ENCODE measurements at places on chromosomes 7 and 10. TPM values are rescaled to one million over a fixed set of nuclear protein-coding genes. Genes with fewer than 3 reads are reported as not detected.
A peak's percentile ranks its signal among the peaks of the same experiment; 100 is the strongest.

DNA sequence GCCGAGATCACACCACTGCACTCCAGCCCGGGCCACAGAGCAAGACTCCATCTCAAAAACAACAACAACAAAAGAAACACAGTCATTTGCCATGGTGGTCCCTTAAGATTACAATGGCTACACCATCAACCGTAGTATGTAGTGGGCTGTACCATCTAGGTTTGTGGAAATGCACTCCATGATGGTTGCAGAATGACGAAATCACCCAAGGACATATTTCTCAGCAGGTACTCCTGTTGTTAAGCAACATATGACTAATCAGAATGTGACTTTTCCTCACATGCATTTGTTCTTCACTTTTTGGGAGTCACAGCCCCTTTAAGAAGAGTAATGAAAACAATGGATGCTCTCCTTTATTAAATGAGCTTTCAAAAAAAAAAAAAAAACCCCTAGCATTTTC lies 11.0 kb downstream of the SVIL start:
- no peaks in the 10 kb centered on the region for H3K27me3 ChIP-seq
- peaks cover 4% of the 10 kb centered on the region for H3K4me1 ChIP-seq
- no peak overlapping the region for H3K4me3 ChIP-seq
- no peak for DNase-seq

DNA sequence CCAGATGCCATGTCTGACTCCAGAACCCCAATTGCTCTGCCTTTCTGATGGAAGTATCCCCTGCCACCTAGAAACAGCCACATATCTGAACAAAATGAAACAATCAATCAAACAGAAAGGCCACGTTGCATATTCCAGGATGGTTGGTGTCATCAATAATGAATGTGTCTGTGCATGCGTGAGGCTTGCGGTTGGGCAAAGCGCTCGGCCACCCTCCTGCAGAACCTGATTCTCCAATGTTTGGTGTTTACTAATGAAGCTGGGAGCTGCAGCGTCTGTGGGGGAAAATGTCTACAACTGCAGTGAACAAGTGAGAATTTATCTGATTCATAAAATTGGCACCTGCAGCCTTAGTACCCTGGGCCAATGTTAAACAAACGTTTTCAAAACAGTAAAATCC lies 121.2 kb upstream of the ADARB2 start:
- H3K4me1 ChIP-seq, result no peaks in the 10 kb centered on the region
- H3K27ac ChIP-seq, result no peak overlapping the region
- no peaks in the 10 kb centered on the region for H3K27me3 ChIP-seq
- H3K36me3 ChIP-seq, result no peaks in the 10 kb centered on the region
- no peak overlapping the region for H3K4me3 ChIP-seq

The RASA4B gene
- 10.4 TPM for total RNA-seq

GRCh38 chr7:25597946-25598345 lies 369.7 kb upstream of the NPVF start:
- peaks cover 5% of the 10 kb centered on the region for H3K27me3 ChIP-seq
- no peaks in the 10 kb centered on the region for H3K36me3 ChIP-seq
- H3K4me3 ChIP-seq, result no peak overlapping the region
- DNase-seq, result no peak
- H3K27ac ChIP-seq, result no peak overlapping the region

- H3K27ac ChIP-seq, result no peak overlapping the region
- no peaks in the 10 kb centered on the region for H3K27me3 ChIP-seq
Measured at GRCh38 chr10:57119684-57120083, 758.6 kb upstream of the ZWINT start.

GRCh38 chr7:24054236-24054635 lies 229.8 kb upstream of the NPY start:
- H3K27ac ChIP-seq, result no peak overlapping the region
- H3K4me1 ChIP-seq, result peaks cover 6% of the 10 kb centered on the region
- peaks cover 17% of the 10 kb centered on the region for H3K27me3 ChIP-seq
- H3K36me3 ChIP-seq, result no peaks in the 10 kb centered on the region
- no peak overlapping the region for H3K4me3 ChIP-seq
- DNase-seq, result no peak

The CPEB3 gene
- 1.4 TPM for total RNA-seq

The FOXL3 gene
- not detected for total RNA-seq

The BAIAP2L1 gene
- 3.2 TPM for total RNA-seq

The ZNF853 gene
- total RNA-seq, result 1.2 TPM

DNA sequence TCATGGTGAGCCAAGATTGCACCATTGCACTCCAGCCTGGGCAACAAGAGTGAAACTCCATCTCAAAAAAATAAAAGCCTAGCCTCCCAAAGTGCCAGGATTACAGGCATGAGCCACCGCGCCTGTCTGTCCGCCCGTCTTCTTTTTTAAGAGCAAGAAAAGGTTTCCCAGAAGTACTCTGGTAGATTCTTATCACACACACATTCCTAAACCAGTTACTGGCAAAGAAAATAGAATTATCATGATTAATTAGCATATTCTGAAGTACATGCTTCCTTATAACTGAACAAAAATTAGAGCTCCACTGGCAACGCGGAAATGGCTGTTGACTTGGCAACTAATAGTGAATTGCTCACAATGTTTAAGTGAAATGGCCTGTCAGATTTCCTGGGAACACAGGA lies 87.0 kb downstream of the ADK start:
- no peaks in the 10 kb centered on the region for H3K4me1 ChIP-seq
- H3K4me3 ChIP-seq, result no peak overlapping the region
- H3K27ac ChIP-seq, result no peak overlapping the region
- peaks cover 8% of the 10 kb centered on the region for H3K36me3 ChIP-seq

DNA sequence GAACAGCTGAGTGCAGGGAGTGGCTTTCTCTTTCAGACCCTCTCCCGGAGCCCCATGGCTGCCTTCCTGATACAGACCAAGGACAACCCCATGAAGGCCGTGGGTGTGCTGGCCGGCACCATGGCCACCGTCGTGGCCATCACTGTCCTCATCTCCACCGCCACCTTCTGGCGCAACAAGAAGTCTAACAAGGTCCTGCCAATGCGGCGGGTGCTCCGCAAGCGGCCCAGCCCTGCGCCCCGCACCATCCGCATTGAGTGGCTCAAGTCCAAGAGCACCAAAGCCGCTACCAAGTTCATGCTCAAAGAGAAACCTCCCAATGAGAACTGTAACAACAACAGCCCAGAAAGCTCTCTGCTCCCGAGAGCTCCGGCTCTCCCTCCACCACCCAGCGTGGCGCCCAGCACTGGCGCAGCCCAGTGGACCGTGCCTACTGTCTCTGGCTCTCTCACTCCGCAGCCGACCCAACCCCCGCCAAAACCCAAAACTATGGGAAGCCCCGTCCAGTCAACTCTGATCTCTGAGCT lies 11.2 kb downstream of the LRIT2 start:
- no peak overlapping the region for H3K27ac ChIP-seq
- no peak overlapping the region for H3K4me3 ChIP-seq
- DNase-seq, result no peak
- H3K4me1 ChIP-seq, result no peaks in the 10 kb centered on the region
- no peaks in the 10 kb centered on the region for H3K27me3 ChIP-seq

- H3K4me1 ChIP-seq, result no peaks in the 10 kb centered on the region
- no peak overlapping the region for H3K4me3 ChIP-seq
- no peaks in the 10 kb centered on the region for H3K27me3 ChIP-seq
- no peaks in the 10 kb centered on the region for H3K36me3 ChIP-seq
Measured at GRCh38 chr10:56537984-56538383, 176.9 kb upstream of the ZWINT start.

- no peak overlapping the region for H3K4me3 ChIP-seq
- H3K36me3 ChIP-seq, result no peaks in the 10 kb centered on the region
- H3K4me1 ChIP-seq, result no peaks in the 10 kb centered on the region
- H3K27me3 ChIP-seq, result no peaks in the 10 kb centered on the region
- H3K27ac ChIP-seq, result no peak overlapping the region
Measured at GRCh38 chr7:19209166-19209696, 64.0 kb upstream of the FERD3L start.

DNA sequence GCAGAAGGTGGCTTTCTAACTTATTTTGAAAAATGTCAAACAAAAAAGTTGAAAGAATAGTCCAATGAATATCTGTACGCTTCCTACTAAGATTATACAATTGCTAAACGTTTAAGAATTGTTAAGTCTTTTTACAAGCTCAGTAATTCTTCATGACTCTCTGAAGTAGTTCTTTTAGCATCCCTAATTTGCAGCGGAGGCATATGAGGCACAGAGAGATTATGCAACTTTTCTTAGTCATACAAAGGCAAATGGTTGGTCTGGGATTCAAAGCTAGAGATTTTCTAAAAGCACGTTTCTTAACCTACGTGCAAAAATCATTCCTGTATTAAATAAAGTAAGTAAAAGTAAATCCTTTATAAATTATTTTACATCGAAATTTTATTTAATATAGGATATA lies 254.2 kb downstream of the MAGI2 start:
- H3K27ac ChIP-seq, result no peak overlapping the region
- H3K4me1 ChIP-seq, result no peaks in the 10 kb centered on the region
- H3K36me3 ChIP-seq, result no peaks in the 10 kb centered on the region
- DNase-seq, result no peak
- H3K27me3 ChIP-seq, result no peaks in the 10 kb centered on the region

The HERC4 gene
- total RNA-seq, result 59.0 TPM

The CLEC5A gene
- total RNA-seq, result not detected

DNA sequence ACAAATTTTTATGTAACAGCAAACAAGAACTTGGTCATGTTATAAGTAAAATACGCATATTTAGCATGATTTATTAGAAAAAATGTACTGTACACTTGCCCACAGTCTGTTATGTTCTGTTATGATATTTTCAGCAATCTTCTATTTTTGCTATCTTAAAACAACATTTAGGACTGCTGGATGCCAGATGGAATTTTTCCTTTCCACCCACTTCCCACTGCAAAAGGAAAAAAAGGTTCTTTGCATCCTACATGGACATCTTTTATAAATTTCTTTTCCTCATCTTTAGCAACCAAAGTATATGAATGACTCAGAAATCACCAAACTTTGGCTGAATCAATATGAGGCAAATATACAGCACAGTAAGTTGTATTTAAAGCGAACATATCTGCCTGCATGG lies 146.0 kb downstream of the RAPGEF5 start:
- no peaks in the 10 kb centered on the region for H3K4me1 ChIP-seq
- no peaks in the 10 kb centered on the region for H3K36me3 ChIP-seq
- H3K27ac ChIP-seq, result no peak overlapping the region
- no peak overlapping the region for H3K4me3 ChIP-seq
- H3K27me3 ChIP-seq, result peaks cover 9% of the 10 kb centered on the region

- peaks cover 36% of the 10 kb centered on the region for H3K36me3 ChIP-seq
- H3K4me3 ChIP-seq, result no peak overlapping the region
- H3K4me1 ChIP-seq, result no peaks in the 10 kb centered on the region
Measured at GRCh38 chr7:158633055-158633956, 45.7 kb upstream of the PTPRN2 start.

DNA sequence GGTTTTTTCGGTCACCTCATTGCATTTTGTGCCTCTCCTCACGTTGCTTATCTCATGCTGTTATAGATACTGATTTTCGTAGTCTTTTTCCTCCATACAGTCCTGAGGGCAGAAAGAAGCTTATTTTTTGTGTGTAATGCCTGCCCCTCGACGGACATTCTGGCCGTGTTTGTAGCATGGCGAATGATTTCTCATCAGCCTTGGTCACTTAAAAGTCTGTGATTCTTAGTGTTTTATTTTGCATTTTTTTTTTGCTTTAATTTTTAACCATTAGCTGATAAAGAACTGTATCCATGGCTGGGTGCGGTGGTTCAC lies 469 bp upstream of the NOC3L start:
- H3K27ac ChIP-seq, result peak overlapping the region; percentile 89
- peaks cover 29% of the 10 kb centered on the region for H3K36me3 ChIP-seq
- peaks cover 6% of the 10 kb centered on the region for H3K27me3 ChIP-seq
- H3K4me1 ChIP-seq, result peaks cover 27% of the 10 kb centered on the region
- no peak for DNase-seq

The FZD8 gene
- 0.45 TPM for total RNA-seq

DNA sequence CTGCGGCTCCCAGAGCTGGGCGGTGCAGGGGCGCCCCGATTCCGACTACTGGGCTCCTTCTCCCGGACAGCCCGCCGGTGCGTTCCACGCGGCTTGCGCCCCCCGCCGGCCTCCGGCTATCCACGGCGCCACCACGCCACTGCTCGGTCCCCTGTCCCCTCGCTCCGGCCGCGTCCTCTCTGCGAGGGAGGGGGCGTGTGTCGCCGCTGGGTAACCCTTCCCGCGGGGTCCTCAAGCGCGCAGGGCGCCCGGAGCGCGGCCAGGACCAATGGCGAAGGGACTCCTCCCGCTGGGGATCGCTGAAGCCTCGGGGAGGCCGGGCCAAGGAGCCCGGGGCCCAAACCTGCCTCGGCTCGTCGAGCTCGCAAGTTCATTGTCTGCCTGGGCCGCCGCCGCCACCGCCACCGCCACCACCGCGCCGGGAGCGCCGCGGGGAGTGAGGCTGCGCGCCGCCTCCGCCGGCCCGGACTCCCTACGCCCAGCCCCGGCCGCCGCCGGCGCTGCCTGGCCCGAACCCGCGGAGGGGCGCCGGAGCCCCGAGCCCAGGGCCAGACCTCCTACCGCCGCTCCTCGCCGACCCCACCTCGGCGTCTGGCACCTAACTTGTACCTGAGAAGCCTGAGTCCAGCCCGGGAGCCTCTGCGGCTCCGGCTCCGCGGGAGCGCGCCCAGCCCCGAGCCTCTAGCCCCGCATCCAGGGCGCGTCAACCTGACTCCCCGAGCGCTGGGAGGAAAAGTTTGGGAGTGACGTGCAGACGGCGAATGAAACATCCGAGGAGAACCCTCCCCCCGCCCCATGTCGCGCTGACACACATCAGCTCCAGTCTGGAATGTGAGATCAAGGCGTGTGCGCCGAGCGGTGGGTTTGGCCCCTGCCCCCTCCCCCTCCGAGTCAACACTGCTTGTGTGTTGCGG lies at the start of gene CHST15:
Gene CHST15 (minus strand): TSS at position 739 of the 914 bp plus-strand sequence. CDS start 47,386 bp downstream, outside the sequence.
- H3K27ac ChIP-seq, result no peak within 1 kb of the TSS
- no peaks in the 10 kb centered on the region for H3K36me3 ChIP-seq
- peak within 1 kb of the TSS; percentile 29 for H3K4me3 ChIP-seq

GRCh38 chr10:75018251-75018650 lies 93.2 kb upstream of the SAMD8 start:
- H3K4me1 ChIP-seq, result peaks cover 28% of the 10 kb centered on the region
- H3K36me3 ChIP-seq, result peaks cover 4% of the 10 kb centered on the region
- no peak overlapping the region for H3K27ac ChIP-seq
- no peak for DNase-seq
- H3K4me3 ChIP-seq, result no peak overlapping the region
- H3K27me3 ChIP-seq, result no peaks in the 10 kb centered on the region

GRCh38 chr7:76047305-76047810 lies 442 bp downstream of the STYXL1 start:
- H3K27me3 ChIP-seq, result no peaks in the 10 kb centered on the region
- H3K4me1 ChIP-seq, result peaks cover 37% of the 10 kb centered on the region
- peak overlapping the region; percentile 92 for H3K4me3 ChIP-seq
- peaks cover 28% of the 10 kb centered on the region for H3K36me3 ChIP-seq
